ENCODE measurements at places on chromosomes 2 and 18.

DNA sequence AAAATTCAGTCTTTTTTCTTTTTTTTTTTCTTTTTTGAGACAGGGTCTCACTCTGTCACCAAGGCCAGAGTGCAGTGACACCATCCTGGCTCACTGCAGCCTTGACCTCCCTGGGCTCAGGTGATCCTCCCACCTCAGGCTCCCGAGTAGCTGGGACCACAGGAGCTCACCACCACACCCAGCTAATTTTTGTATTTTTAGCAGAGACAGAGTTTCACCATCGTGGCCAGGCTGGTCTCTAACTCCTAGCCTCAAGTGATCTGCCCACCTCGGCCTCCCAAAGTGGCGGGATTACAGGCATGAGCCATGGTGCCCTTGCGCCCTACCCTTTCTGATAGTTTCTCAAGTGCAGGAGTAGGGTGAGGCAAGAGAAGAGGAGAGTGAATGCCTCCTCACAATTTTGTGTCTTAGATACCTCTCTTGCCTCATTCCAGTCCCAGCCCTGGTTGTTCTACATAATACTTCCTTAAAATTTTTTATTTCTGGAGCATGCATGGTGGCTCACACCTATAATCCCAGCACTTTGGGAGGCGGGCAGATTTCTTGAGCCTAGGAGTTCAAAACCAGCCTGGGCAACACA lies 68.2 kb upstream of the CAB39 start:
- DNase-seq, result no peak

DNA sequence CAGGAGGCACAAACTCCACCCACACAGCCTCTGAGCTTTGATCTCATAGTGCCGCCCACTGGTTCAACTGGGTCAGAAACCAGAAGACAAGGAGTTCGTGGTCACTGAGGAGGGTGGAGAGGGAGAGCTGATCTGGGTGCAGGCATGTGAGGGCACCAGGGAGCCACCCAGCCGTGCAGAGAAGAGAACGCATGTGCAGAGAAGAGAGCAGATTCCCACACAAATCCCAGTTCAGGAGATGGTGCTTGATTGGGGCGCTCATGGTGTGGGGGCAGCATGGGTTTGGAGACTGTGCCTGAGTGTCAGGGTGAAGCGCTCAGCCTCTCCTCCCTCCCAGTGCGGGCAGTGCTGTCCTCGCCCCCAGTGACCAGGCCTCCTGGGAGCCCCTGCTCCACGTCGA lies 375.2 kb upstream of the MYT1L start:
- no peak for DNase-seq

DNA sequence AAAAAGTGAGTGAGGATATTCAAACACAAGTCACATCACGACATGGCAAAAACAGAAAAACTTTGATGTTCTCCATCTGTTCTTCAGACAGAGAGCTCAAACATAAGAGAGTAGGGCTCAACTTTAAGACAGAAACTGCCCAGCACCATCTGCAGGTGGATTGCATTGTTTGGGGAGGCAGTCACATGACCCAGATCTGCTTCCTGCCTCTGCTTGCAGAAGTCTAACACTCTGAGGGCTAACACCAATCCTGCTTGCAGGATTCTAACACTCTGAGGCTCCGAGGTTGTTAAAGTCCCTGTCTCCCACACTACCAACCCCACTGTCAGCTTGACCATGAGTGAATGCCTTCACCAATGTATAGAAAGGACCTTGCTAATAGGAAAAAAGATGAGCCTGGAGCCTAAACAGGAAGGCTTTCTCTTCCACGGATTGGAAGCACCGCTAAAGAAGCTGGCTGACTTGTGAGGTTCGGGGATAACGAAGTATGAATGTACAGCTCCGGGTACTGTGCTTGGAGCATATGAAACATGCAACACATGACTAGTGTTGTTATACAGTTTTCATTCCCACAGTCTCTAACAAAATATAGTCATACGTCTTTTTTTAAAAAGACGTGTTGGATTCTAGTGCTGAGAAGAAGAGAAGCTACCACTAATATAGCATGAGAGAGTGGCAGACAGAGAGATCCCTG lies 176.6 kb upstream of the CREB1 start:
- DNase-seq, result no peak

GRCh38 chr2:189522435-189523151 lies 58.0 kb downstream of the SLC40A1 start:
- peak; percentile 20 for DNase-seq

GRCh38 chr2:60735496-60736250 lies 20.4 kb upstream of the PAPOLG start:
- DNase-seq, result no peak

DNA sequence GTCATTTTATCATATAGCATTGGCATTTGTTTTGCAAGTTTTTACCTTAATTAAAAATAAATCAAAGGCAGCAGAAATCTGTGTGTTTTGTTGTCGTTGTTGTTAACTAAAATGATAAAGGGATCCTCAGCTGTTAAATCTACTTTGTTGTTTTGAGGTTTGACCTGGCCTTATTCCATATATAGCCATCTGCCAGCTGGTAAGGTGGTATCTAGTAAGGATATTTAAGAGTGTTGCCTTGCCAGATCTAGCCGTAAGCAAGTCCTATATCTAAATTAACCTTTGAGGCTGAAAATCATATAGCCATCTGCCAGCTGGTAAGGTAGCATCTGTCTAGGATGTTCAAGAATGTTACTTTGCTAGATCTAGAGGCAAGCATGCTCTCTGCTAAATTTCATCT lies 56.6 kb downstream of the BMPR2 start:
- DNase-seq, result no peak

- DNase-seq, result no peak
These were observed 1.3 kb upstream of the CEP68 start for GRCh38 chr2:65054749-65055421.

GRCh38 chr2:25912851-25913695 lies 34.8 kb upstream of the ASXL2 start:
- no peak for DNase-seq

DNA sequence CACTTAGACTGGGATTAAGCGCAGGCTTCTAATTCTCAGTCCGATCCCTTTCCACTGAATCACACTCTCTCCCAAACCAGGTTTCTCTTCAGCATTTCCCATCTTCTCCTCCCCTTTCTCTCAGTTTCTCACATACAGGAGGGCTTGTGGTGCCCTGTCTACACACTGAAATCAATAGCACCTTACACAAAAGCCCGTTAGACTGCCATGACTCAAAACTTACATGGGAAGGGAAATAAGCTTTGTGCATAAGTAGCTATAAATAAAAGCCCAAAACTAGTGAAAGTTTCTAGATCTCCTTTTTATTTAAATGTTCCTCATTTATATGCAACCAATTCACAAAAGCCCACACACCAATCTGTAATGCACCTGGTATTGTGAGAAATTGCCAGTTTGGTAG lies 318.4 kb downstream of the TXNL1 start:
- no peak for DNase-seq

- peak; percentile 89 for DNase-seq
These were observed 2.6 kb downstream of the ZNF521 start for GRCh38 chr18:25349131-25349925.

- DNase-seq, result no peak
These were observed 31.0 kb upstream of the REV1 start for GRCh38 chr2:99520813-99521212.

GRCh38 chr2:231917280-231918066 lies 8.7 kb downstream of the NPPC start:
- no peak for DNase-seq

DNA sequence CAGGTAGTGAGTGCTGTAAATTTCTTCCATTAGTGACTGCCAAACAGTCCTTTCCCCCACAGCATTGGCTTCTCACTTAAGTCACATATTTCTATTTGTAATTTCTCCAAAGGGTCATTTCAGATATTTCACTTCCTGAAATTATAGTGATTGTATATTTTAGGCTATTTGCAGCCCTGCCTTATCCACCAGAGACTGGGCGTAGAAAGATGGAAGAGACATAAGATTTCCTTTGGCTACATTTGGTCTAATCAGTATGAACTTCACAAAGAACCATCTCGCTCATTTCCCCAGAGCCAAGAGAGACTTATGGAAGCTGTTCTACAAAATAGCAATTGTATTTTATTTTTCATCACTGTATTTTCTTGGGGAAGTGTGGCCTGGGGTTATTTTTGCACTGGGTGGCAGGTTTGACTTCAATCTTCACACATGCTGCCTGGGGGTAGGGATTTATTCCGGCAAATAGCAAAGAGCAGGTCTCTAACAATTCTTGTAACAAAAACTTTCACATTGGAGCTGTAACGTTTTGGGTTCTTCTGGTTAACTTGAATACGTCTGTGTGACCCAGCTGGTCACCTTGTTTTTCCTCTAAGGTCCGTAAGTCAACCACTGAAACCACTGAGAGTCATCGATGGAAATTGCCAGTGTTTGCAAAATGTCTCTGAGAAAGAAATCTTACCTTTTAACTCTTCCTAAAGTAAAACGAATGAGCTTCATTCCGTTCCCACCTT lies 170.6 kb upstream of the SERPINE2 start:
- no peak for DNase-seq

GRCh38 chr2:3442185-3442584 lies 62.7 kb downstream of the TRAPPC12 start:
- DNase-seq, result no peak

GRCh38 chr2:34029073-34029472 lies 430.0 kb upstream of the FAM98A start:
- DNase-seq, result no peak

DNA sequence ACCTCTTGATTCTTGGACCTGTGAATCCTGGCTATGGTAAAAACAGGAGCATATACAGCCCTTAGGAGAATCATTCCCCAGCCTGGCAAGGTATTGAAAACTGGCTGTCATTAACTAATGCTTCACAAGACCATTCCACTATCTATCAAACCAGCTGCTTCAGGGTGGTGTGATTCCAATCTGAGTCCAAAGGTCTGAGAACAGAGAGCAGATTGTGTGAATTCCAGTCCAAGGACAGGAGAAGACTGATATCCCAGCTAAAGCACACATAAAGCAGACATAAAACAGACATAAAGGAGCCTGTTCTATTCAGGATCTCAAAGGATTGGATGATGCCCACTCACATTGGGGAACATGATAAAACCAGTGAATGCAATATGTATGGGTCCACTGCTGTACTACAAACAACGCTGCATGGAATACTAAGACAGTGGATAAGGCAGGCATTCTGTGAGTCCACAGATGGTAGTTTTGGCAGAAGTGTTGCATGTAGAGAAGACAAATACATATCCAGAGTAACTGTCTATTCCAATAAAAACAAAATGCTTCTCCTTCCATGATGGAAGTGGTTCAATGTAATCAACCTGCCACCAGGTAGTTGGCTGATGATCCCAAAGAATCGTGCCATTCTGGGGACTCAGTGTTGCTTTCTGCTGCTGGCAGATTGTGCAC lies 363.9 kb downstream of the KCNJ3 start:
- no peak for DNase-seq

DNA sequence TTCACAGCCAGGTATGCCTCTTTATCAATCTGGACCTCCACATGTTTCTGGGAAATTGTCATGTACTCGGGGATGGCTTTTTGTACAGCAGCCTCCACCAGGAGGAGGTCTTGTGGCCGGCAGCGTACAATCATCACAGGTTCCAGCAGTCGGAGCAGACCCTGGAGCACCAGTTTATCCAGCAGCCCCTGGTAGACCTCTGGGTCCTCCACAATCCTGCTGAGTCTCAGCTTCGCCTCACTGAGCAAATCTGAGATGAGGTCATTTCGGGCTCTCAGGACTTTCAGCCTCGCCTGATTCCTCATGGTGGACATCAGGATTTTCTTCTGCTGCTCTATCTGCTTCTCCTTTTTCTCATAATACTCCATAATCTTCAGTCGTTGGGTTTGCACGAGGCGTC lies 32.8 kb downstream of the TMEM247 start:
- DNase-seq, result no peak

DNA sequence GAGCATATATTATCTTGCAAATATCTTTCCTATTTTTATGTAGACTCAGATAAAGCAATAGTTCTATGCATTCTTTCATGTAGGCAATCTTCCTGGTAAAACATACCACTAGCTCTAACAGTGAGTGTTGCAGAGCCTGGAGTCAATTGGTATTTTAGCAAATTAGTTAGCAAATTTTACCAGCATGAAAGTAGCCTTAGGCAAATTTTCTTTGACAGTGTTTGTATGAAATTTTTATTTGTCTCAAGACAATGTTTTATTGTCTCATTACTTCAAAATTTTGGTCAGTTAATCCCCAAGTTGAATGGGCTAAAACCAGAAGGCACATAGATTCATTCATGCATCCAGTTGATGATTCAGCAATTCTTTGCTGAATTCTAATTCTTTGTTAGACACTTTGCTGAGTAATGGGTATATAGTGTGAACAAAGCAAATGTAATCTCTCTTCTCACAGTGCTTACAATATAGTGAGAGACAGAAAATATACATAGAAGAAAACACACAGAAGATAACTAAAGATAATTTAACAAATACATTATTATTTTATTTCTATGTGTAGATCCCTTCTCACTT lies 27.1 kb downstream of the SLC38A11 start:
- peak; percentile 89 for DNase-seq

DNA sequence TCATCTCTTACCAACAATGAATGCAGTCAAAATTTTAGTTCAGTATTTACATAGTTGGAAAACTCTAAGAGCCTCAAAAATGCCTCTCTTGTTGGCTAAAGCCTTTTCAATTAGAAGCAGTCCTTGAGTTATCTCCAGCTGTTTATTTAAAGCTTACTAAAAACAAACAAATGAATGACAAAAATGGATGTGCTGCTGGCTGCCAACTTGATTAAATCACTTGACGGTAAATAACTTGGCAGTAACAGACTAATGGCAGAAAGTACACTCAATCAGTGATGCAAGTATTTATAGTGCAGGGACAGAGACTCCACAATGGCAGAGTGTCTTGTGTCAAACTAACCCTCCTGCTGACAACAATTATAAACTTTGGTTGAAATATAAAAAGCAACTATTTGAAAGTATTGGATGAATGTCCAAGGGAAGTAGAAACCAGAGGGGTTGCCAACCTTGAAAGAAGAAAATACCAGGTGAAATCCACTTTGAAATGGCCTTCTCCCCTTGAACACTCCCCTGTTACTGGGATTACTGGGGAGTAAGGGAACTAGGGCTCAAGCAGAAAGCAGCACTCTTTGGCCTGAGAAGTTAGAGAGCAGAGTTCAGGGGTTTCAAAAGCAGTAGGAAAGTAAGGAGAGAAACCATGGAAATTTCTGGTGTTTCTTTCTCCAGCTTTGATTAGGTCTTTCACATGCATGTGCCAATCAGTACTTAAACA lies 245.2 kb upstream of the SPHKAP start:
- DNase-seq, result no peak

DNA sequence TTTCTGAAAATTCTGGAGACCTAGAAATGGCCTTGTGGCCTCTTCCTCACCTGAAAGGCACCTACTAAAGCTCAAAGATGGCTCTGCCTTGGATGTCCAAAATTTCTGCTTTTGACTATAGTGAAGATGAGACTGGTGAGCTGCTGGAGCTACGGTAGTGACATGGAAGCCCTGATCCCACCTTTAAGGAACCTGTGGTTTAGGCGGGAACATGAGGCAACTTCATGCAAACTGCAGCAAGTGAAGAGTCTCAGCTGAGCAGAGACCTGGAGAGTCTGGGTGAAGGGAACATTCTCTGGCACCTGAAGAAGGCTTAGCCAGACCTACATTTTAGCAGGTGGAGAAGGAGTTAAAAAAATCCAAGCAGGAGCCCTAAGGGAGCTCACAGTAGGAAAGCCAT lies 40.0 kb downstream of the GORASP2 start:
- no peak for DNase-seq
